ENCODE measurements at places on chromosomes 11 and 22. TPM values are rescaled to one million over a fixed set of nuclear protein-coding genes. Genes with fewer than 3 reads are reported as not detected.
A peak's percentile ranks its signal among the peaks of the same experiment; 100 is the strongest.

Gene YAP1
- total RNA-seq = 37.9 TPM

DNA sequence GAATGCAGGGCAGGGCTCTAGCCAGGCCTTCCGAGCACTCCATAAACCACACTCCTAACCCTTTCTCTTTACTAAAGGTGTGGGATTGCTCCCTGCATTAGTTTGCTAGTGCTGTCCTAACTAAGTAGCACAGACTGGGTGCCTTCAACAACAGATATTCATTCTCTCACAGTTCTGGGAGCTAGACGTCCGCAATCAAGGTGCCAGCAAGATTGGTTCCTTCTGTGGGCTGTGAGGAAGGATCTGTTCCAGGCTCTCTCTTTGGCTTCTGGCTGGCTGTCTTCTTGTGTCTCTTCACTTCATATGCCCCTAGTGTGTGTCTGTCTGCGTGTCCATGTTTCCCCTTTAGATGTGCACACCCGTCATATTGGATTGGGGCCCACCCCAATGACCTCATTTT is 59.8 kb downstream of the GALNT18 start:
- DNase-seq = no peak

- DNase-seq = peak; percentile 12
These were observed 30.5 kb upstream of the FNBP4 start for GRCh38 chr11:47797633-47798032.

- DNase-seq = no peak
These were observed 206.4 kb downstream of the TTC28 start for GRCh38 chr22:28473258-28473657.

GRCh38 chr22:46053563-46054090 is 76.7 kb upstream of the WNT7B start:
- no peak for DNase-seq

Data from glomerular endothelial cell (primary cell).